Thyroid gland (tissue), 4 donors: ENCODE measurements at places on chromosomes 2 and 18. TPM values are rescaled to one million over a fixed set of nuclear protein-coding genes. Genes with fewer than 3 reads are reported as not detected.

Gene LAMA3
- 8.7 TPM for total RNA-seq

Gene STAT4
- total RNA-seq = 1.0 TPM

- peaks cover 66% of the 10 kb centered on the region for H3K4me1 ChIP-seq
- no peaks in the 10 kb centered on the region for H3K36me3 ChIP-seq
- H3K4me3 ChIP-seq = no peak overlapping the region
- peak; percentile 27 for DNase-seq
Measured at GRCh38 chr18:58862851-58863538, 1.7 kb upstream of the ZNF532 start.

GRCh38 chr2:54619660-54620231, 103.7 kb upstream of the EML6 start:
- H3K36me3 ChIP-seq = peaks cover 37% of the 10 kb centered on the region
- H3K27me3 ChIP-seq = no peaks in the 10 kb centered on the region
- peaks cover 19% of the 10 kb centered on the region for H3K4me1 ChIP-seq
- no peak overlapping the region for H3K4me3 ChIP-seq
- H3K27ac ChIP-seq = peak overlapping the region; percentile 46

DNA sequence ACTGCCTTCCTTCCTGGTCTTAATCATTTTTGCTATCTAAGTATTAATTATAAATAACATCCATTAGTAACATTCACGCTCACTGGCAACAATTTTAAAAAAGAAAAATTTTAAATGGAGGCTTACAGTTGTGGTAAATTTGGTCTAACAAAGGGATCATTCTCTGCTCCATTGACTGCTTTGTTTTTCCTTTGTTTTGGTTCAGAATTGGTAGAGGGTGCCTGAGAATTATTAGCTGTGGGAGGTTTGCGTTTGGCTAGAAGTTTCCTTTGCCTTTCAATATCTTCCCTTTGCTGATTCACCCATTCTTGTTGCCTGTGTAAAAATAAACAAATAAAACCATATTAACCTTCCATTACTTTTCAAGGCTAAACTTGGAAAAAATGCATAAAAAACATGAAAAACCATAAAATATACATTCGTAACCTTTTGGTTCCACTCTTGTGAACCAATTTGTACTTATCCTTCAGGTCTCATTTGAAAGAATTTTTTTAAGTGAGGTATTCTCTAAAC, 114.6 kb downstream of the TLK1 start:
- H3K27ac ChIP-seq = no peak overlapping the region
- no peaks in the 10 kb centered on the region for H3K27me3 ChIP-seq
- DNase-seq = no peak

DNA sequence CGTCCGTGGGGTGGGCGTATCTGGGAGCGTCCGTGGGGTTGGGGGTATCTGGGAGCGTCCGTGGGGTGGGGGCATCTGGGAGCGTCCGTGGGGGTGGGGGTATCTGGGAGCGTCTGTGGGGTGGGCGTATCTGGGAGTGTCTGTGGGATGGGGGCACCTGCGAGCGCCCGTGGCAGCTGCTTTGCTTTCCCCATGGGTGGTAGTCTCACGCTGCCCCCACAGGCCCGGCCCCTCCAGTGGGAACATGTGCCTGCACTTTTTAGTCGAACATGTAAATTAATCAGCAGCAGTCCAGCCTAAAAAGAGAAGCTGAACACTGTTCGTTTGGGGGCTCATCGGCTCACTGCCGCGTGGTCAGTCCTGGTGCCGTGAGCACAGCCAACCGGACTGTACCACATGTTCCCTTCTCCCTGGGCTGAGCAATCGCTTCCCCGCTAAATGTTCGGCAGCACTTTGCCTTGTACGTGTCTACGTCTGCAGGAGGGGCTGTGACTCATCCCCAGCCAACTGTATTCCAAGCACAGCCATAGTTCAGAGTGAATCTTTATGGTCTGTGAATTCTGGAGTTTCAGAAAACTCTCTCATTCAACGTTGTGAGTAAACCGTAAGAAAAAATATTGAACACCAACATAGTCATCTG, 271.5 kb downstream of the AGAP1 start:
- DNase-seq = no peak
- H3K36me3 ChIP-seq = no peaks in the 10 kb centered on the region
- no peak overlapping the region for H3K4me3 ChIP-seq
- no peaks in the 10 kb centered on the region for H3K4me1 ChIP-seq
- no peaks in the 10 kb centered on the region for H3K27me3 ChIP-seq

DNA sequence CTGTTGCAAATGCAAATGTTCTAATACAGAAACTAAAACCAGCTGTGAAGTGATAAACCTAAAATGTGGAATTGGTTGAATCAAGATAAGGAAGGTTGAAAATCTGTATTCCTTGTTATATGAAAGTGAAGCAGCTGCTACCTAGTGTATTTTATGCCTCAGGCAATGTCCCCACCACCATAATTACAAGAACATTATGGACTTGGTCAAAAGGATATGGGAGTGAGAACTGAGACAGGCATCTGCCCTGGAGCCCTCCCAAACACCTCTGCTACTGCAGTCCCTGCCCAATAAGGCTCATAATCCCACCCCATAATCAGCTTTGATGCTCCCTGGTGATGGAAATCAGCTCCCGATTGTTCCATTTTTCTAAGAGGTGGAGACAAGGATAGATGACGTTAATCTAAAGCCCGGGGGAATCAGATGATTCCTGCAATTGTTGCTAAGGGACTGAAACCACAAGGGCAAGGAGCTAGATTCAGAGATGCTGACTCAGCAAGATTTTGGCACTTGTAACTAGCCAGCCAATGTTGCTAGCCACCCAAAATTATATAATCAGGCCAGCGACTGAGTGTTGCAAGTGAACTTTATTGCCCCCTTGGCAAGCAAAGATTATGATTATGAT, 69.5 kb downstream of the EVA1A start:
- no peaks in the 10 kb centered on the region for H3K36me3 ChIP-seq
- no peak for DNase-seq
- H3K27me3 ChIP-seq = no peaks in the 10 kb centered on the region
- no peak overlapping the region for H3K27ac ChIP-seq
- no peak overlapping the region for H3K4me3 ChIP-seq

DNA sequence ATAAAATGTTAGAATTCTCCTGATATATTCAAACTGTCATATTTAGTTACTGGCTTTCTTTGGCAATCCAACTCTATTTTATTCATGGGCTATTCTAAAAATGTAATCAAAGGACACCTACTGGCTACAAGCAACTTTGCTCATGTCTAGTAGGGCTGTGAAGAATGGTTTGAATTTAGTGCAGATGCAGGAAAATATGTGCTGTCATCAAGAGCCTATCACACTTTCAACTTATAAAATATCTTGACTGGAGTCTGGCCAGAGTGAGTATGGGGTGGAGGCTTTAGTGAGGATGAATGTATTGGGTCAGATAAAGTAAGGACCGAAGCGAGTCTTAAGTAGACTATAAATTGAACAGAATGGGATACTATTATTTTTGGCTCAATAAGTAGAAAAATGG, 343.4 kb upstream of the SPRED2 start:
- DNase-seq = no peak
- no peaks in the 10 kb centered on the region for H3K4me1 ChIP-seq
- no peaks in the 10 kb centered on the region for H3K27me3 ChIP-seq
- no peak overlapping the region for H3K27ac ChIP-seq

GRCh38 chr2:101311696-101312017, 3.2 kb upstream of the RNF149 start:
- H3K4me3 ChIP-seq = no peak overlapping the region
- H3K4me1 ChIP-seq = peaks cover 3% of the 10 kb centered on the region
- no peaks in the 10 kb centered on the region for H3K27me3 ChIP-seq
- no peak overlapping the region for H3K27ac ChIP-seq
- DNase-seq = no peak

DNA sequence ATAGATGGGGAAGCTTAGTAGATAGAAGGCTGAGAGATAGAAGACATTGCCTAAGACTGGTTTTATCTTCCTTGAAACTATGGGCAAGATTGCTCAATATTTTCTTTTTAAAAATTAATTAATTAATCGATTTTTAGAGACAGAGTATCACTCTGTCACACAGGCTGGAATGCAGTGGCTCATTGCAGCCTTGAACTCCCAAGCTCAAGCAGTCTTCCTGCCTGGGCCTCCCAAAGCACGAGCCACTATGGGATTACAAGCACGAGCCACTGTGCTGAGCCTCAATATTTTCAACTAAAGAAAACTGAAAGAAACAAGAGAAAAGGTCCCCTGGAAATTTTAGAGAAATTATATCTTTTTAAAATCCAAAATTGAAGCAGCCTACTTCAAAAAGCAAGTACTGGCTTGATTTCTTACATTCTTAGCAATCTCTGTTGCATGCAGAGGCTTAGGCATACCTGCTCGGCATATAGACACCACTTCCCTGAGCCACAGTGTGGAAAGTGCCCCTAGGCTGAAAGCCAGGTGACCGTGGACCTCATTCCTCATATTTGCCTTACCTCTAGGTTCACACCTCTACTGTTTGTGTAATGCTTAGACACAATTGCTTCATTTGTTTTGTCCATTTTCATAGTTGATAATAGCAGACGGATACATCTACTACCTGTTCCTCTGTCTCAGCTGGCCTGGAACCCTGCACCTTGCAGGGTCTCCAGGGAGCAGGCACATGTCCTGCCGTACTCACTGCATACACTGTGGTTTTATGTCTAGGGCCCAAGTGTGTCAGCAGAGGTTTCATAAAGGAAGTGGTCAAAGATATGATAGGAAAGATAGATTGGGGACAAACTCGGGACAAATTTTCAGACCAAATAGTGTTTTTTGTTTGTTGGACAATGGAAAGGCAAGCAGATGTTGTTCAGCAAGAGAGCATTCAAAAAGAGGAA, 166.5 kb upstream of the ALPP start:
- no peaks in the 10 kb centered on the region for H3K36me3 ChIP-seq
- no peaks in the 10 kb centered on the region for H3K27me3 ChIP-seq
- peak; percentile 32 for DNase-seq
- peak overlapping the region; percentile 24 for H3K27ac ChIP-seq
- no peak overlapping the region for H3K4me3 ChIP-seq
- peaks cover 23% of the 10 kb centered on the region for H3K4me1 ChIP-seq

GRCh38 chr18:79438089-79438897, 42.6 kb downstream of the NFATC1 start:
- no peak overlapping the region for H3K27ac ChIP-seq
- H3K27me3 ChIP-seq = no peaks in the 10 kb centered on the region
- H3K4me3 ChIP-seq = no peak overlapping the region
- no peaks in the 10 kb centered on the region for H3K4me1 ChIP-seq
- no peak for DNase-seq
- H3K36me3 ChIP-seq = no peaks in the 10 kb centered on the region

DNA sequence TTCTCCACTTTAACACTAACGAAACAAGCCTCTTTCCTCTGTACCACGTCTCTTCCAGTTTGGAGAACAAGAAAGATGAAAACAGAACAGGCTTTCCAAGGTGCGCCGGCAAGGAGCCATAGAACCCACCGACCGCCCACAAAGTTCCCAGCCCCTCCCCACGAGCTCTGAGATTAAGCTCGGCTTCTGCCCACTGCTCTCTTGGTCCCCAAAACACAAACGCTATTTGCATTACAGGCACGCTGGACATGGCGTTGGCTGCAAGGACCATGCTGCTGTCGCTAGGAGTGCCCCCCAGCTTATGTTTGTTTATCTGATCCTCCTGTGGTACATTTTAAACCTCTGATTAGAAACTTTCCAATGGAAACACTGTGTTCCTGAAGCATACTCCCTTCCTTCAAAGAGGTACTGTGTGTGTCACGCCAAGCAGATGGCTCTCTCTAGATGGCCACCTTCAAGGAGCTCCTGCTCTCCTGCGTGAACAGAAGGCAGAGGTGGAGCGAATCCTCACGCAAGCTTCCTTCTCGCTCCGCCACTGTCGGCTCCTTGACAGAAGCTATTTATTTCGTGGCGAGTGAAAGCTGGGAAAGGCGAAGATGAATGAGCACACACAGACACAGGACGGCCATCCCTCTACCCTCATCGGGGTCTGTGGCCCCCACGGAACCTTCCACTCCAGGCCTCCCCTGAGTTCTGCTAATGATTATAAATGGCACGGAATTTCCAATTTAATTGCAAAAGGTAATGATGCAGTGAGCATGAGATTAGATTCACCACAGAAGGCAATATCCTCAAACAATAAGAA, 166.2 kb downstream of the EIPR1 start:
- H3K27me3 ChIP-seq = no peaks in the 10 kb centered on the region
- no peak overlapping the region for H3K27ac ChIP-seq
- H3K4me3 ChIP-seq = no peak overlapping the region
- no peaks in the 10 kb centered on the region for H3K36me3 ChIP-seq
- DNase-seq = no peak

DNA sequence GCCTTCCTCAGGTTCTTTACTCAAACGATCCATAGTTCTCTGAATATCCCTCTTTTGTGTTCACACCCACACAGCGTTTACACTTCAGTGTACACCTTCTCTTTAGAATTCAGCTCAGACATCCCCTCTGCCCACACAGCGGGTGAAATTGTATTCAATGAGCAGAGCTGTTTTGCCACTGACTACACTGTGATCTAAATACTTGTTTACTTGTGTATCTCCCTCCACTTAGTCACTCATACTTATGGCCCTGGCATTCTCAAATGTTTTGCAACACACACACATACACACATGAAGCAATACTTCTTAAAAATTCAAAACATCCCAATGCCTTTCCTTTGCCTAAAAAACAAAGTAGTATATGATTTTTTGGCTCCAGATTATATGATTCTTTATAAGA, 297.1 kb downstream of the TMX3 start:
- no peaks in the 10 kb centered on the region for H3K4me1 ChIP-seq
- no peaks in the 10 kb centered on the region for H3K36me3 ChIP-seq

DNA sequence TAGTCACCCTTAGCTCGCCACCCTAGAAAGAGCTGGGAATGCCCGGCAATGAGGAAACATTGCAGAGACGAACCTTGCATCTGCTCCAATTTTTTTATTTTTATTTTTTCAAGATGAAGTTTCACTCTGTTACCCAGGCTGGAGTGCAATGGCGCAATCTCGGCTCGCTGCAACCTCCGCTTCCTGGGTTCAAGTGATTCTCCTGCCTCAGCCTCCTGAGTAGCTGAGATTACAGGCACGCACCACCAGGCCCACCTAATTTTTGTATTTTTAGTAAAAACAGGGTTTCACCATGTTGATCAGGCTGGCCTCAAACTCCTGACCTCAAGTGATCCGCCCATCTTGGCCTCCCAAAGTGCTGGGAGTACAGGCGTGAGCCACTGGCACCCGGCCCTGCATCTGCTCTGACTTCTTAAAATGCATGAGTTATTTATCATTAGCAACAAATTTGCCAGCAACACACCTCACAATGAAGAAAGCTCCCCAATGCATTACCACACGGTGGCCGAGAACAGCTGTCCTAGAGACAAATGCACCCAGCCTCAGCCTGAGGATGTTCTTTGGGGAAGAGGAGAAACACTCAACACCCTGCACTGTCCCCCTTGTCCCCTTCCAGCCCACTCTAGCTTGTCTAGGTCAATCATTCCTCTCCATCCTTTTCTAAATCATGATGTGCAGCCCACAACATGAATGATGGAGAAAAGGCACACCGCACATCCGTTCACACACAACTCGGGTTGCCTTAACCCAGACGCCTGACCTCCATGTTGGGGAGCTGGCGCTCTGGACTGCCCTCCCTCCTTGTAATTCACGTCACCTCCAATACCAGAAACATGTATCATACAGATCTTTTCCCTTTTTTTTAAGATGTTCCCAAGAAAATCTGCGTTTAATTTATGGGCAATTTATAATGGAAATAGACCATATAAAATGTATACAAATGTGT, 46.9 kb downstream of the TTC32 start:
- no peaks in the 10 kb centered on the region for H3K36me3 ChIP-seq
- H3K4me1 ChIP-seq = no peaks in the 10 kb centered on the region
- no peaks in the 10 kb centered on the region for H3K27me3 ChIP-seq
- H3K27ac ChIP-seq = no peak overlapping the region
- H3K4me3 ChIP-seq = no peak overlapping the region

- H3K36me3 ChIP-seq = no peaks in the 10 kb centered on the region
- no peaks in the 10 kb centered on the region for H3K27me3 ChIP-seq
- no peak overlapping the region for H3K4me3 ChIP-seq
- DNase-seq = no peak
- H3K4me1 ChIP-seq = no peaks in the 10 kb centered on the region
Measured at GRCh38 chr18:22550861-22551260, 133.1 kb upstream of the CTAGE1 start.
